ENCODE measurements at places on chromosomes 5 and 9.

DNA sequence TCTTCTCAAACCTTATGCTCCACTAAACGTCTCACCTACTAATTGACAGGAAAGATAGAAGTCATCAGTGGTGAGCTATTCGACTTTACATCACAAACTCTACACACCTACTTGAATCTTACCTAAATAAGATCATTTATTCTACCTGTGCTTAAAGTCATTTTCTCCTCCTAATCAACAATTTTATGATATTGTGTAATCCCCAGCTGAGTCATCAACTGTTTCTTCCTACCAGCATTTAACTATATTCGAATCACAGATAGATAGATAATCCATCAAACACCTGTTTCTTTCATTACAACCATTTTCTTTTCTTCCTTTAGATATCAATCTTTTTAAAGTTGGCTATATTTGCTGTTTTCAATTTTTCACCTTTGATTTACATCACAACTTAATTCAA, 181.5 kb downstream of the LPAR1 start:
- DNase-seq, result no peak

DNA sequence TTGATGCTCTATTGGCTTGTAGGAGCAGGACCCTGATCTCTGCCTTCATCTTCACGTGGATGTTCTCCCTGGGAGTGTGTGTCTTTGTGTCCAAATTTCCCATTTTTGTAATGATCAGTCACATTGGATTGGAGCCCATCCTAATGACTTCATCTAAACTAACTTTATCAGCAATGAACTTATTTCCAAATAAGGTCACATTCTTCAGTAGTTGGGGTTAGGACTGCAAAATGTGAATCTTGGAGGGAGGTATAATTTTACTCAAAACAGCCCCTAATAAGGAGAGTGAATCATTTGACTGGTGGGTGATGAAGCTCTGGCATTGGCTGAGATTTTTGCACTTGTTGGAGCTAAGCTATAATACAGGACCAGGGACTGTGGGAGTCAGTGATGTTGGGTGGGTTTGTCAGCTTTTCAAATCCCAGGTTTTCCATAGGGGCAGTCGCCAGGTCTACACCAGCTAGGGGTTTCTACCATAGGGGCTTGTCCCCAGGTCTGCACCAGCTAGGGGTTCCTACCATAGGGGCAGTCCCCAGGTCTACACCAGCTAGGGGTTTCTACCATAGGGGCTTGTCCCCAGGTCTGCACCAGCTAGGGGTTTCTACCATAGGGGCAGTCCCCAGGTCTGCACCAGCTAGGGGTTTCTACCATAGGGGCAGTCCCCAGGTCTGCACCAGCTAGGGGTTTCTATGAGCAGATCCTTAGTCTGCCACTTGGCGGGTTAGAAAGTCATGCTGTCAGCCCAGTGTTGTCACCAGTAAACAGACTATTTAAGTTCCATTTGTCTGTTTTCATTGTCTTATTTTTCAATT, 382.6 kb upstream of the DAP start:
- no peak for DNase-seq

DNA sequence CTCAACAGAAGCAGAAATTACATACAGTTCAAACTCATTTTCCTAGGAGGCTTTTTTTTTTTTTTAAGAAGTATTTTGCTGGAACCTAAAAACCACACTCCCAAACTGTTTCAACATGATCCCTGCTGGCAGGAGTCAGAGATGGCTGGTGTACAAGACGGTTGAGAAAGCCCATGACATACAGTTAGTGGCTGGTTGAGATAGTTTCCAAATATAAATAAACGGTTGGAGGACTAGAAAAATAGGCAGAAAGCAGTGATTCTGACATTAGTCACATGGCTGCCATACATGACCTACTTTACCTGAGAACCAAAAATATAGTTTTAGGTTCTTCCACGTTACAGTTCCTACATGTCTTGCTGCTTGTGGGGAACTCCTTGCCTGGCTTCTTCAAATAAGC, 31.7 kb upstream of the BASP1 start:
- DNase-seq, result peak; percentile 68

- DNase-seq, result no peak
Observed at GRCh38 chr5:26482810-26483375, 555.5 kb downstream of the CDH9 start.

DNA sequence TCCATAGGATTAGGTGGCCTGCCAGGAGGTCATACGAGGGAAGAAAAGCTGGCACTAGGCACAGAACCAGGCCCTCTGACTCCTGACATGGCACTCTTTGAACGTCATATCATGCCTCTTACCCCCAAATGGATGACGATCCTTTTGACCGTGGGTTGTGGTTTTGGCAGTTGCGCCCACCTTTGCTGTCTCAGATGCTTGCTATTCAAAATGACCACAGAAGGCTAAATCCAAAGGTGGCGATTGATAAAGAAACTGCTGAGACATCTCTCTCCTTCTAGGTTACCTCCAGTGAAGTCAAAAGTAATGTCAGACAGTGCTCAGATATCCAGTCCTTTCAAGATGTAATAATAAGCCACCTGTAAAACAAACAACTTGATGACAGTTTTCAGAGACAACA, 385.0 kb downstream of the EFNA5 start:
- DNase-seq, result no peak

- no peak for DNase-seq
Observed at GRCh38 chr9:31958572-31958971, 425.9 kb upstream of the ACO1 start.

GRCh38 chr9:36169708-36170107, 520 bp downstream of the CCIN start:
- DNase-seq, result no peak

- DNase-seq, result peak; percentile 73
Observed at GRCh38 chr5:78908173-78909061, 76.7 kb downstream of the ARSB start.

DNA sequence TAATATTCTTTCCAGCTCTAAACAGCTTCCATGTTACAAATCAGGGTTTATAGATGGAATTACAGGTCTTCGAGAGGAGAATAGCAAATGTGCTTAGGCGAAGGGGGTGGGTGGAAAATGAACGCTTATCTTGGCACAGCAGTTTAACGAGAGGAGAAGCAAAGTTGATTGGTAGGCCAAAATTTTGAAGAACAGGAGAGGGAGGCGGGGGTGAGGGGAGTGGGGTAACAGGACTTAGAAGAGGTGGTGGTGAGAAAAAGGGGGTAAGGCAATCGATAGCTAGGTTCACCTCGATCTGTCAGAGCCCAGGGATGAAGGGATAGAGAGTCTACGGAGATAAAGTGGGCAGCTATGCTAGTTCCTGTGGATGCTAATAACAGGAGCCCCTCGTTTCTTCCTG, 764 bp downstream of the ANKRA2 start:
- DNase-seq, result no peak

DNA sequence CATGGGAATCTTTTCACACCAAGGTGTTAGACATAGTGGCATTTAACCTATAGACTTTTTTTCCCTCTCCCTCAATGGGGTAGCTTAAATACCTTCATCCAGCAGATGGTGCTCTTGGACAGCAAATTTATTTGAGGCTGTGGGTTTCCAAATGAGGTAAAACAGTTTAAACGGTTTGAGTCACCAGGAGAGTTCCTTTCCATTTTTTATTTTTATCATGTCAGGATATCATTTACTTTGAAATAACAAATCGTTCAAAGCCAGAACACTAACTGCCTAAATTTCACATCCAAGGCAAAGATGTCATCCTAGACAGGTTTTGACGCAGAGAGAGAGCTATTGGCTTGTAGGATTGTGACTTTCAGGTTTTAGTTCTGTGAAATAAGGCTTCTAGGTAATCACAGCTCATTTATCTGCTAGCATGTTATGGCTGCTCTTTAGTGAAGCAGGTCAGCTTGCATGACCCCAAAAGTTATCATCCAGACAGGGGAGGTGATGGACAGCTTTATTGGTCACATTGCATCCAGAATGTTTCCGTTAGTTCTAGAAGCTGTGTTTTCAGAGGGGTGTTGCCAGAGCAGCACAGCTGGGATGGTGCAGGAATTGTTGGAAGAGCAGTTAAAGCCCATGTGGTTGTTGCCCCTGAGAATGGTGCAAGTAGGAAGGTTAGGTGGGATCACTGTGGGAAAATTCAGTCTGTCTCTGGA, 69.8 kb downstream of the KDM4C start:
- DNase-seq, result no peak

DNA sequence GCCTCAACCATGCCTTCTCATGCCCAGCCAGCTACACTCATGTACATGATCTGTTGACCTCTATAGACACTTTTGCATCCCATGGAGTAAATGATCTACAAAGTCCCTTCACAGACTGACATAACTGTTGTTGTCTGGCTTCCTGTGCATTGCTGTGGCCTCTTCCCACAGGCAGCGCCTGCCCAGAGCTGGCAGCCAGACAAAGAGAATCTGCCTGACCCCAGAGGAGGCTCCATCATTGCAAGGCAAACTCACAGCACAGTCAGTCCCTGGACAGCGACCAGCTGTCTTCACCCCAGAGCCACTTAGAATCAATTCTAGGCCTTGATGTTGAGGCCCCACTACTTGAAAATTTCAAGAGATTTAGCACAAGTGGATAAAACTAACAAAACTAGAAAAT, 65.5 kb downstream of the INSYN2B start:
- DNase-seq, result peak; percentile 72

DNA sequence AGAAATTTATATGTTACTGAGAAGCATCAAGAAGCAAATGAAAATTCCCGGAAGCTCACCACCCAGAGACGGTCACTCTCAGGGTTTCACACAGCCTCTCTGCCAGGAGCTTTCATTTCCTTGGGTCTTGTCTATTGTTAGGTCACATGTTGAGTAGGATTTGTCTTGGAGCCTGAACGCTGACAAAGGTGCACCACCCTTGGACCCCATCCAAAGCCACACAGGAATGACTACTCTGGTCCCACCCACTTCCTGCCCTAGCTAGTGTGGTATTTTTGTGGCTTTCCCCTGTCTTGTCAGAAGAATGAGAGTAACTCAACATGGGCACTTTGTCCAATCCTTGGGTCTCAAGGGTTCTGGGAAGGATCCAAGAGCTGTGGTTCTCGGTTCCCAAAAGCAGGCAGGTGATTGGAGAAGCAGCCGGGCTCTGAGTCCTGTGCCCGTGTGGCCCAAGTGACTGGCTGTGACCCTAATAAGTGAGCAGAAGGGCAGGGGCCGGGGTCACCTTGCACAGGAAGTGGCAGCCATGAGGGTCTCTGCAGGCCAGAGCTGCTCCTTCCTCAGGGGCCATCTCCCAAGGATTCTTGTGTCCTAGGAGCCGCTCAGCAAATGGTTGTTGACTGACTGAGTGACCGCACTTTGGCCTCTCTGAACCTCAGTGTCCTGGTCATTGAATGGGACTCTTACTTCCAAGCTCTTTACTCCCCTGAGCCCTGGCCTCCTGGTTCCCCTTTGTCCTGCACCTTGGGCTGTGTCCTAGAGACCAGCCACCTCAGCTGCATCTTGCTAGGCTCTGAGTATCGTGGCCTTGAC, 6.9 kb downstream of the FGD3 start:
- no peak for DNase-seq

- no peak for DNase-seq
Observed at GRCh38 chr5:99607124-99607523, 678.3 kb upstream of the CHD1 start.

GRCh38 chr9:86979657-86980056, 32.4 kb upstream of the GAS1 start:
- no peak for DNase-seq

GRCh38 chr5:109483395-109483971, 73.7 kb upstream of the PJA2 start:
- DNase-seq, result no peak

- DNase-seq, result no peak
Observed at GRCh38 chr5:127298656-127299055, 8.1 kb downstream of the MEGF10 start.

DNA sequence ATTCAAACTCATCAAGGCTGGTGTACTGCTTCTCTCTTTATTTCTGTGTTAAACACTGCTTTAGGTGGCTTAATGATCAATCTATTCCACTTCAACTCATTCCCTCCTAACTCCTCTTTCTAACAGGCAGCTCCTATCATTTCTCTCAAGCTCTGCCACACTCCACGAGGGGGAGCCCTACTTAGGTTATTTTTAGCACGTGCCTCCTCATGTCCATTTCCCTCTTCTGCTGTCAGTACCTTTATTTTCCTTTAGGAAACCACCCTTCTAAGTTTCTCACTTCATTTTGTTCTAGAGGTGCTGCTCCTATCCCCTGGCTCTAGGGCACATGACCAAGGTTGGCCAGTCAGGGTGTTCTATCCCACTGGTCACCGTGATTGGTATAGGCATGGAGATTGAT, 6.7 kb upstream of the BRINP1 start:
- no peak for DNase-seq

DNA sequence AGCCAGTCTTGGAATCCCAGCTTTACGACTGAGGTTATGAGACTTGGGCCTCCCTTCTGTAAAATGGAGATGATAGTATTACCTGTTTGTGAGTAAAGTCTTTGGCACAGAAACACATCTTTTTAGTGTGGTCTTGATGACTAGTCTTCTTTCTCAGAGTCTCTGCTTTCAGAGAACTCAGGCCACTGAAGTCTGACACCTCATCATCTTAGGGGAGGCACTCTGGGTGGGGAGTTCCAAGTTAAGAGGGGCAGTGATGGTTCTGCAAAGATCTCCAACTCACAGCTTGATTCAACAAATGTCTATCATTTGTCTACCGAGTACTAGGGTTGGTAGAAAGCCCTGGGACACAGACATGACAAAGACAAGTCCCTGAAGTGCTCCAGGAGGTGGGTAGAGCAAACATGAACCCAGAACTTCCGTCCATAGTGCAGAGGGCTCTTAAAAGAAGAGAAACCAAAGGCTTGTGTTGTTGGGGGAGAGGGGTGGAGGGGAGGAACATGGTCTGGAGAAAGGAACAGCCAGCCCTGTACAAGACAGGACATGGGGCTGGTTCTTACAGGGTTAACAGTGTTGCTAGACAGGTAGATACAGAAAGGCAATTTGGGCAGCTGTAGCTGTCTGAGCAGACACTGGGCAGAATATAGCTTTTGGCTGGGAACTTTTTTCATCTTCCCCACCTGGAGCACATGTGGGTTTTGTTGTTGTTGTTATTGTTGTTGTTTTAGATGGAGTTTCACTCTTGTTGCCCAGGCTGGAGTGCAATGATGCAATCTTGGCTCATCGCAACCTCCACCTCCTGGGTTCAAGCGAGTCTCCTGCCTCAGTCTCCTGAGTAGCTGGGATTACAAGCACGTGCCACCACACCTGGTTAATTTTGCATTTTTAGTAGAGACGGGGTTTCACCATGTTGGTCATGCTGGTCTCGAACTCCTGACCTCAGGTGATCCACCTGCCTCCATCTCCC, 2.6 kb upstream of the CD14 start:
- no peak for DNase-seq

DNA sequence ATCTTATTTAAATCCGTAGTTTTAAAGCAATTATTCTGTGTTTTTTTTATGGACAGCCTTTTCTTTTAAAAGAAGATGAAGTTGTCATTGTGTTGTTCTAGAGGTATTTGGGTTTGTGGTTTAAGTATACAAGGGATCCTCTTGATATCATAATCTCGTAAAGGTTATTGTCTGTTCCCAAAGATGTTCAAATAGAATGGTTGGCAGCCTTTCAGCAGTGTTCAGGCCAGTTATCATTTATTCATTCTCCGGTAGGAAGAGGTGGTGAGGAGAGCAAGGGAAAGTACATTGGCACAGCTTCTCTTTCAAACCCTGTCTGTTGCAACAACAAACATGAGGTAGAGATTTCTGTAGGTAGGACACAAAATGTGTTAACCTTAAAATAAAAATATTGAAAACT, 147.0 kb downstream of the FOCAD start:
- DNase-seq, result no peak

- DNase-seq, result no peak
Observed at GRCh38 chr9:36006549-36007315, 30.0 kb upstream of the RECK start.

Measured in Right ventricle myocardium superior (tissue), 1 donor.